ENCODE measurements at places on chromosomes 16 and 17. TPM values are rescaled to one million over a fixed set of nuclear protein-coding genes. Genes with fewer than 3 reads are reported as not detected.
A peak's percentile ranks its signal among the peaks of the same experiment; 100 is the strongest.

DNA sequence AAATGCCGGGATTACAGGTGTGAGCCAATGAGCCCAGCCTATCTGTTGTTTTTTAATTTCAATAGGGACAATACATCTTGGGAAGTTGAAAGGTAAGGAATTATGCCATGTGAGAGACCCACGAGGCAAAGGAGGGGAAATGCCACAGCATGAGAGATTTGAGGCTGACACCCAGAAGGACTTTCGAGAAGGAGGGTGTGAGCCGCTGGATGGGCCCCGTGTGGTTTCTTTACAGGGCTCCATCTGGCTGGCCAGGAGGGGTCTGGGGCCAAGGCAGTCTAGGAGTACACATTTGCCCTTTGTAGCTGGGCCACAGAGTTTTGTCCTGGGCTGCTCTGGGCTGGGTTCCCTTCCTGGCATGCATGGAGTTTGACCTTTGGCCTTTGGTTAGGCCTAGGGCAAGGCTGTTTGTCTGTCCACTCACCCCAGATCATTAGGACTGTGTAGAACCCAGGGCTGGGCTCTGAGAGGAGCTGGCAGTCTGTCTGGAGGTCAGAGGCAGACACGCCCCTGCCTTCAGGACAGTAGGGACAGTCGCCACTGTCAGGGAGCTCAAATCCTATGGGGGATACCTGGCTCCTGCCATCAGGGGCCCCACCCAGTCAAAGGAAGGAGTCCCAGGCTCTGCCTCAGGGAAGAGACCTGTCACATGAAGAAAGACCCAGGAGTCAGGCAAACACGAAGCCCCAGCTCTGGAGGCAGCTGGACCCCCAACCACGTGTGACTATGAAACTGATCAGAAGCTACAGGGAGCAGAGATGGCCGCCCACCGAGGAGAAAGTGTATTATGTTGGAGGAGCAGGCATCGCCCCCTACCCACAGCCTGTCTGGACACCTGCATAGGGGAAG, 24.2 kb upstream of the NXPH3 start:
- DNase-seq: no peak
- H3K4me1 ChIP-seq: peaks cover 15% of the 10 kb centered on the region
- no peaks in the 10 kb centered on the region for H3K27me3 ChIP-seq
- no peaks in the 10 kb centered on the region for H3K36me3 ChIP-seq
- no peak overlapping the region for H3K27ac ChIP-seq

The KRT9 gene
- not detected for total RNA-seq

- no peak for DNase-seq
- H3K4me1 ChIP-seq: no peaks in the 10 kb centered on the region
- H3K27me3 ChIP-seq: no peaks in the 10 kb centered on the region
- H3K36me3 ChIP-seq: no peaks in the 10 kb centered on the region
These were observed 128.5 kb upstream of the HS3ST2 start for GRCh38 chr16:22685459-22685830.

The PIK3R5 gene
- total RNA-seq: 6.5 TPM

The SCNN1B gene
- total RNA-seq: not detected

GRCh38 chr17:74325743-74326379, at the start of gene KIF19:
Gene KIF19, plus strand, starts transcription at chr17:74326226. Its CDS starts 124 bp downstream, at chr17:74326350.
- peak; percentile 50 for DNase-seq
- no peaks in the 10 kb centered on the region for H3K36me3 ChIP-seq
- H3K4me1 ChIP-seq: no peaks in the 10 kb centered on the region

- H3K4me3 ChIP-seq: no peak overlapping the region
- H3K27ac ChIP-seq: no peak overlapping the region
- H3K27me3 ChIP-seq: no peaks in the 10 kb centered on the region
- H3K4me1 ChIP-seq: peaks cover 62% of the 10 kb centered on the region
- H3K36me3 ChIP-seq: peaks cover 6% of the 10 kb centered on the region
These were observed 47.5 kb upstream of the ERN1 start for GRCh38 chr17:64177311-64178010.

The CA5A gene
- 28.3 TPM for total RNA-seq

- no peak overlapping the region for H3K4me3 ChIP-seq
- H3K27ac ChIP-seq: no peak overlapping the region
- H3K4me1 ChIP-seq: no peaks in the 10 kb centered on the region
- no peaks in the 10 kb centered on the region for H3K36me3 ChIP-seq
- no peaks in the 10 kb centered on the region for H3K27me3 ChIP-seq
These were observed 53.7 kb downstream of the NFAT5 start for GRCh38 chr16:69619514-69619913.

DNA sequence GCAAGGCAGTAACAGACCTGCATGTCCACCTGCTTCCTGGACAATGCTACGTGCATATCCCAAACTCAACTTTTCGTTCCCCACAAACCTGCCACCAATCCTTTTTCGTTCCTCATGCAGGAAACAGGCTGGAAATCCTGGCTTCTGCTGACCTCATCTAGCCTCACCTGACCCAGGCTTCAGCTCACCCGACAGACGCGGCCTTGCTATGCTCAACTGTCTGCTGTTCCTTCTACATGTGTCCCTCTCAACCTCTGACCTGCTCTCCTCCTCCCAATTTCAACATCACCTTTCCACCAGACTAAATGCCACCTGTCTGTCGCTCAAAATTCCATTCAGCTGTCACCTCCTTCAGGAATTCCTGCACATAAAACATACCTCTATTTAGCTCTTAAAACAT, 44.5 kb downstream of the XPO6 start:
- H3K27me3 ChIP-seq: no peaks in the 10 kb centered on the region
- no peak overlapping the region for H3K4me3 ChIP-seq
- H3K36me3 ChIP-seq: peaks cover 24% of the 10 kb centered on the region
- no peaks in the 10 kb centered on the region for H3K4me1 ChIP-seq
- DNase-seq: no peak

The AANAT gene
- total RNA-seq: not detected

- no peak overlapping the region for H3K4me3 ChIP-seq
- peak; percentile 43 for DNase-seq
- H3K27ac ChIP-seq: no peak overlapping the region
- H3K4me1 ChIP-seq: no peaks in the 10 kb centered on the region
- no peaks in the 10 kb centered on the region for H3K36me3 ChIP-seq
- H3K27me3 ChIP-seq: no peaks in the 10 kb centered on the region
These were observed 46.1 kb upstream of the ACSF3 start for GRCh38 chr16:89047331-89048089.

- no peaks in the 10 kb centered on the region for H3K4me1 ChIP-seq
- H3K27ac ChIP-seq: peak within 1 kb of the TSS; percentile 77
- H3K36me3 ChIP-seq: no peaks in the 10 kb centered on the region
- no peaks in the 10 kb centered on the region for H3K27me3 ChIP-seq
- peak; percentile 88 for DNase-seq
- peak within 1 kb of the TSS; percentile 95 for H3K4me3 ChIP-seq
These were observed at the start of gene ZFP90 for GRCh38 chr16:68538880-68539701. Gene ZFP90, plus strand, starts transcription at chr16:68539291. Its CDS starts 502 bp downstream, at chr16:68539793.

DNA sequence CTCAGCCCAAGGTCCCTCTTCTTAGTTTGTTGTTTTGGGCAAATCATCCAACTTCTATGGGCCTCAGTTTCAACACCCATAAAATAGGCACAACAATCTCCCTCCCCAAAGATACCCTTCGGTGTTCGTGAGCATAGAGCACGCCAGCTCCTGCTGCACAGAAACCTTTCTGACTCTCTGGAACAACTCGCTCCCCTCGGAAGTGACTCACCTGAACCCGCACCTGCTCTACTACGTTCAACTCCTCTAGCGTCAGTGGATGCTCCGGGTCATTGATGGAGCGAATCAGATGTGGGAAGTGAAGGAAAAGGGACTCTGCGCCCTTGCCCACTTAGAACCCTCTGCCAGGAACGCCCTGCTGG, 445 bp downstream of the CIAO2B start:
- no peak for DNase-seq
- no peaks in the 10 kb centered on the region for H3K4me1 ChIP-seq
- H3K4me3 ChIP-seq: peak overlapping the region; percentile 94
- no peaks in the 10 kb centered on the region for H3K27me3 ChIP-seq

The MYADML2 gene
- total RNA-seq: not detected
